ENCODE measurements at places on chromosomes 4 and X.

- peak; percentile 92 for DNase-seq
These were observed at the start of the genes BRCC3, CMC4 and MTCP1 for GRCh38 chrX:155070975-155071693. BRCC3 (plus strand) TSS chrX:155071508; CDS start chrX:155071528, 20 bp downstream. CMC4 (minus strand) TSS chrX:155071136; CDS start chrX:155064023, 7,113 bp downstream. MTCP1 (minus strand) TSS chrX:155071136; CDS start chrX:155066010, 5,126 bp downstream.

GRCh38 chr4:104870495-104871233 lies 276.0 kb upstream of the TET2 start:
- DNase-seq = no peak

DNA sequence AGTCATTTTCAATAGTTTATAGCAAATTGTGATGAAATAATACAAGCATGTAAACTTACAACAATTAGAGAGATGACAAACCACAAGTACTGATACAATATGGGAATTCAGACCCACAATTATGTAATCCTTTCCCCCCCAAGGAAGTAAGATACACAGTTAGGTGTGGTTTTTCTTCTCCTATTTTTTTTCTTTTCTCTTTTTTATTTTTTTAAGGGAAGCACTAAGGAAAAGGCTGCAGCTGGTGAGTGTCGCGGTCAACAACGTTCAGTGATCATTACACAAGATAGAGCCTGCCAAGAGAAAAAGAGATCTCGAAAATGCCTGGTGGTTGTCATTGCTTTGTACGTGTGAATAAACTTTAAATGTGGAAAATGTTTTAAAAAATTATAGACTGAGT lies 9.8 kb downstream of the NDNF start:
- DNase-seq = no peak

DNA sequence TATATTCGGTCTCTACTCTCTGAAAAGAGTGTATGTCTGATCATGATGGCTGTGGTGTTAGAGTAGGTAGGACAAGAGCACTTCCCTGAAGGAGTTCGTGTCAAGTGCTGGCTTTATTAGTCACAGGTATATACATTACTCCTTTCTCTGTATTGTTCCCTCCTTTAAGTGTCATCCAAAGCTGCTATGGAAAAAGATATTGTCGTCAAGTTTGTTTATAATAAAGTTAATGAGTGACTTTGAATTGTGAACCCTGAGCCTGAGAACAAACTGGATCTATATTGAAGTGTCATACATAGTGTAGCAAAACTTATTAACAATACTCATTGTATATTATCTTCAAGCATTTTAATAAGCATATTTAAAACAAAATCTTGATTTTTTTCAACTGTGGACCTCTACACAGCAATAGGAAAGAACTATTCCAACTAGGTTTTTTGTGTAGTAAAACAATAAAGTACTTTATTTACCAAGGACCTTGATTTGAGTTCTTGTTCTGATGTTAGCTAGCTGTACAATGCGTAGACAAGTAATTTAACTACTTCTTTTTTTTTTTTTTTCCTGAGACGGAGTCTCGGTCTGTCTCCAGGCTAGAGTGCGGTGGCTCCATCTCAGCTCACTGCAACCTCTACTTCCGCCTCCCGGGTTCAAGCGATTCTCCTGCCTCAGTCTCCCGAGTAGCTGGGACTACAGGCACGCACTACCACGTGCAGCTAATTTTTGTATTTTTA lies 177.7 kb downstream of the RAPGEF2 start:
- DNase-seq = no peak
